ENCODE measurements at places on chromosomes 5 and 9.

DNA sequence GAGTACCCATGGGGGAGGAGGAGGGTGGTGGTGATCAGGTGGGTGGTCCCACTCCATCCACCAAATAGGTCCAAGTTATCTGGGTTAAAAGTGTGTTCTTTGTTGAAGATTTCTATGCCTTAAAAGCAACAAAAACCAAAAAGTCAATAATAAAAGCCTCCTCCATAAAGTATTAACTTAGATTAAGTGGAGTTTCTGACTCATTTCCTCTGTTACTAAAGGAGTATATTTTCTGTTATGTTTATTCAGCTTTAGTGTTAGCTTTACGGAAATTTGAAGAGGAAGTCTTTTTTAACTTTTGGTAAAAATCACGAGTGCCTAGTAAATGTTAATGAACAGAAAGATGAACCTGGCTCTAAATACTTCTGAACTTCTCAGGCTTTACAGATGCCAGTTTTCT, 17.8 kb downstream of the FBXO38 start:
- no peak for DNase-seq

DNA sequence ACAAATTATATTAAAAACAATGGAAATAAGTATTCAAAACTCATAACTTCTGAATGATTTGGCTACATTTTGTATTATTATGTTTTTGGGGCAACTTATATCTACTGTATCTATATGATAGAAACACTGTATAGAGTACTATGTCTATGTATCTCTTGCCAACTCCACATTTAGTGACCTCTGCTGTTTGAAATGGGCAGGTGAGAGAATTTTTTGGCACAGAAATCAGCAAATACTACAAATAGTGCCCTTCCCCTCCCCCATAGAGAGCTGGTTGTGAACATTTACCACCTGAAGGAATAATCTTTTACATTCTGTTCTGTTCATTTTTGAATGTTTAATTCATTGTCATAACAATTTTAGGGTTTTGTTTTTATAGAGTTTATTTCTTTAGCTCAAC, 545.3 kb downstream of the PDE4D start:
- no peak for DNase-seq

DNA sequence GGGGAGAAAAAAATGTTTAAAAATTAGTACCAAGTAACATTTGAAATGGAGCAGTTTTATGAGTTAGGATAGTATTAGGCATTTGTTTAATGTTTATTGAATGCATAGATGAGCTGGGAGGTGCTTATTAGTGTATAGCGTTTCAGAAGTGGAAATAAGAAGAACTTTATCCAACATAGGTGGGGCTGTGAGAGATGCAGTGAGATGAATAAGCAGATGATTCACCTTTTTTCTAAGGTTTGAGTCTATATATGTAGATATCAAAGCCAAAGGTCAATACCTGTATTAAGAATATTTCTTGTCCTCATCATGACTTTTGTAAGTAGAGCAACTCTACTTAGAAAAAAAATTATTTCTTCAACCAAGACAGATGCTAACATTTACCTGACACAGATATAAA, 54.6 kb upstream of the POU4F3 start:
- DNase-seq = no peak

GRCh38 chr9:2228132-2228531, 213.0 kb downstream of the SMARCA2 start:
- peak; percentile 68 for DNase-seq

DNA sequence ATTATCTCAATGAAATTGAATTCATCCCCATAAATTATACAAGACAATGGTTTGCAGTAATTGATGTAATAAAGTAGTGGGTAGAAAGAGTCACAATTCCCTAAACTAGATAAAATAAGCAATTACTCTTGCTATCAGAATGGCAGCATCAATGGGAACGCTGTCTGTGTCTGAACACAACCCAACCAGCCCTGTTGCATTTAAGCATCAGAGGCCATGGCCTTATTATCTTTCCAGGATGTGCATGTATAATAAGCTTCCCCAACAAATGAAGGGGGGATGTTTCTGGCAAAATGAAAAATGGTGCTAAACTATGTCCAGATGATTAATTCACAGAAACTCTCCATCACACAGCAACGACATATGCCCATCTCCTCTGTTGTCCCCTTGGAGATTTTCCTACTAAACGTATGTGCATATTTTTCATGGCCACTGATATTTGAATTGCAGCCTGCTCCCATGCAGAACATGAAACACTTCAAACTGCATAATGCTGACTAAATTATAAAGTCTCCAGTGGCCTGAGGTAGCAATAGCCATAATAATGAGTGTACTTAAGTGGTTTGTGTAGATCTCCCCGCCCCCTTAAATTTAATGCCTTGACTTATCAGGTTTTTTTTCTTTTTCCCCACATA, 306.9 kb upstream of the ADAMTS16 start:
- DNase-seq = no peak

DNA sequence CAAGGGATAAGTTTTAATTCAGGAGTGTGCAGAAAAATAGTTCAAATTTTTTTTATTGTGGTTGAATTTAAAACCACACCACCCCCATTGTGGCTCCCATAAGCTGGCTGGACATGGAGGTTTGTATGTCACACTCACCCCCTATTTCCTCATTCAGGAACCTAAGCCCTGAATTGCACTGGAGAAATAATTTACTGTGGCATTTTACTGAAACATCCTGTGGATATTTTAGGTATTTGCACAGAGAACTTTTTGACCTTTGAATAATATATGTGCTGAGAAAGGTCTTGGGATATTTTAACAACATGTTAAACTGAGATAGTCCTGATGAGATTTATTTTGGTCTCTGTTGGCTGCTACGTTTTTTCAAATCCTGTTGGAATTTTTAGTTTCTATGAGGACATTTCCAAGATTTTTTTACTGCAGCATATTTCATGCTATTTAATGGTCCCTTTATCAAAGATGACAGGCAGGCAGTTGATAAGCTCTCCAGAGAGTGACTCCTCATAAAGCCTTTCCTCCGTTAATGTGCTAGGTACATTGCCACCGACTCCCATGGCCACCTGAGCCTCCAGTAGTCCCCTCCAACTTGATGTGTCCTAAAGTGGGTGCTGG, 51.2 kb upstream of the PALM2AKAP2 start:
- no peak for DNase-seq

- DNase-seq = no peak
Observed at GRCh38 chr9:70951749-70952727, 169.4 kb downstream of the TRPM3 start.

GRCh38 chr5:38613490-38613889, 57.0 kb upstream of the LIFR start:
- no peak for DNase-seq

DNA sequence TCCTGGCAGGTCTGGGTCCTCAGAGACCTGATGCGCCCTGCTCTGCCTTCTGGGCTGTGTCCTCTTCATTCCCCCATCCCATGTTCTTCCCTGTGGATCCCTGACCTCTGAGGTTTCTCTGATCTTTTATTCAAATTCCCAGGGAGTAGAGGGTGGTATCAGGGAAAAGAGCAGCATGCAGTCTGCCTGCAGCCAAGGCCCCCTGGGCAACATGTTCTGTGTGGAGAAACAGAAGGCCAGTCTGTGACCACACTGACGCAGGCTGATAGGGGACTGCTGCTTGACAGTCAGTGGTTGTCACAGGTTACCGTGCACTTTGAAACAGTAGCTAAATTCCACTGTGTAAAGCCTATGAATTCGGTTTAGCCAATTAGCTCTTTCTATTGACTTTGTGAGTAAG, 156.6 kb upstream of the IRX2 start:
- DNase-seq = no peak

DNA sequence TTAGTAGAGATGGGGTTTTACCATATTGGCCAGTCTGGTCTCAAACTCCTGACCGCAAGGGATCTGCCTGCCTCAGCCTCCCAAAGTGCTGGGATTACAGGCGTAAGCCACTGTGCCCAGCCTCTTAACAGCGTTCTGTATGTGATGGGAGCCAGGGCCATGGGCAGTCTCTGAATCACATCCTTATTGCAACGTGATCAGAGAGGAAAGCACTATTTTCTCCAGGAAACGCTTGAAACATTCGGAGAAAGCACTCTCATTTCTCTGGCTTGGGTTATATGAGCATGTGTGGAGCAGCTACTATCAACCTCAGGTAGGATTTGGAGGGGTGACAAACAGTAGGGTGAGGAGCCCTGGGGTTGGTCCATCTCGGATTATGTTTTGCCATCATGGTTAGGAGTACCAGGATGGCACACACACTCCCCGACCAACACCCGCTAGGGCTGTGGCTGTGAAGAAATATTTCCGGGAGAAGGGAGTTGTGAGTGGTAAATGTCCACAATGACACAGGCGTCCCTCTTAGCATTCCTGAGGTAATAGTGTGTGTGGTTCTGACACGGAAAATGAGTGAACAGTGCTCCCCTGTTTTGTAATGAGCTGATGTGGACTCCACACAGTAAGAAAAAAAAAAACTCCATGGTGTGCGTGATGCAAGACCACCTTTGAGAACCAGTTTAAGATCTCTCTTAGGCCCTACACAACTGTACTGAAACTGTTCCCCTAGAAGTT, 406.2 kb upstream of the ZNF608 start:
- DNase-seq = no peak

GRCh38 chr5:68285851-68286611, 70.5 kb downstream of the PIK3R1 start:
- DNase-seq = peak; percentile 26

GRCh38 chr9:4943346-4943745, 41.7 kb upstream of the JAK2 start:
- no peak for DNase-seq

DNA sequence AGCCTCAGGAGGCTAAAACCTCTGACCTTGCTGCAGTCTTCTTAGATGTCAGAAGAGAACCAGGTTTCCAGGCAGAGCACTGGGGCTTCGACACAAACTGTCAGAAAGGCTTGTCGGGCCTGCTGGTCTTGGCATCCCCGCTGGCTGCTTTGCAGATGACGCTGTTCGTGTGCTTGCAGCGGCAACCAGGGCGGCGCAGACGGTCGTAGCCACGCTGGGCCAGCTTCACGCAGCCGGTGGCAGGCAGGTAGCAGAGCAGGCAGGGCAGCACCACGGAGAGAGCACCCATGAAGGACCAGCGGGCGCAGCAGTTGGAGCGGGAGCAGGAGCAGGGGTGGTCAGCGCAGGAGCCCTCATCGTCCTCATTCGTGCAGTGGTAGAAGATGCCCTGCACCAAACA, 10.7 kb downstream of the SPRY4 start:
- no peak for DNase-seq

GRCh38 chr9:120212153-120212852, 367.7 kb downstream of the CDK5RAP2 start:
- no peak for DNase-seq

- no peak for DNase-seq
Observed at GRCh38 chr9:34887841-34888240, 70.2 kb upstream of the PHF24 start.

- DNase-seq = no peak
Observed at GRCh38 chr9:592225-592624, 249.3 kb upstream of the DMRT1 start.

DNA sequence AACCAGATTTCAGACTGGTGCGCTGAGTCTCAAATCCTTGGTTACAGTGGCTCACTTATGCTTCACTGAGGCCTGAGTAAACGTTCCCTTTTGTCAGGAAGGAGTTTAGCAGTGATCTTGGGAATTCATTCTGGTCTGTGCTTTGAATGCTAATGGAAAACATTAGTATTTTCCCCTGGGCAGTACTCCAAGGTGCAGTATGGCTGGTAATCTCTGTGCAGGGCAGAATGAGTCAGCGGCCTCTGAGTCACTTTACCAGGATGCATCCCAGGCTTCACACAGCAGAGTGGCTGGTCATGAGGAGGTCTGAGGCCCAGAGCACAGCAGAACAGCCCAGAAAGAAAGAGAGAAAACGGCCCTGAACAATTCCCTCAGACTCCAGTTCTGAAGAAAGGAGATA, 54.0 kb downstream of the PCA3 start:
- DNase-seq = peak; percentile 86

DNA sequence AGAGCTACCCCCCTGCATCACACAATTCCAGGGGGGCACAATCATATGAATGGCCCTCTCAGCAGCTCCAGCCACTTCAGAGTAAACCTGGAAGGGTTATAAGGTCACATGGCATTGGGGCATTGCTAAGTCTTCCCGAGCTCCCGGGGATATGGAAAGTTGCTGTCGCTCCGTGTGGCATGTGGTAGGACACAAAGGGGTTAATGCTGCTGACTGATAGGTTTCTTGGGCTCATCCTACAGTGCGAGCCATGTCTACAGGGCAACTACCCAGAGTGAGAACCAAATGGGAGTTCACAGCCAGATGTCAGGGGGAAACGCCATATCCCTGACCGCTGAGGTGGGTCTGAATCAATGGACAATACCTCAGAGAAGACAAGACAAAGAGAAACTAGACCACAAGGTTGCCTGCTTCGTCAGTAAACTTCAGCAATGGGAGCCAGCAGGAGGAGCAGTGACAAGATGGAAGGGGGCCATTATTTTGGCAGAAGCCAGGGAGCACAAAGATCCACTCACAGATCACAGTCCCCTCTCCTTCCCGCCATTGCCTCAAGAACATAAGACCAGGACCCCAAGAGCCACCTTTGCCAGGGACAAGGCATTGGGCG, 52.4 kb upstream of the SHISAL2B start:
- no peak for DNase-seq

DNA sequence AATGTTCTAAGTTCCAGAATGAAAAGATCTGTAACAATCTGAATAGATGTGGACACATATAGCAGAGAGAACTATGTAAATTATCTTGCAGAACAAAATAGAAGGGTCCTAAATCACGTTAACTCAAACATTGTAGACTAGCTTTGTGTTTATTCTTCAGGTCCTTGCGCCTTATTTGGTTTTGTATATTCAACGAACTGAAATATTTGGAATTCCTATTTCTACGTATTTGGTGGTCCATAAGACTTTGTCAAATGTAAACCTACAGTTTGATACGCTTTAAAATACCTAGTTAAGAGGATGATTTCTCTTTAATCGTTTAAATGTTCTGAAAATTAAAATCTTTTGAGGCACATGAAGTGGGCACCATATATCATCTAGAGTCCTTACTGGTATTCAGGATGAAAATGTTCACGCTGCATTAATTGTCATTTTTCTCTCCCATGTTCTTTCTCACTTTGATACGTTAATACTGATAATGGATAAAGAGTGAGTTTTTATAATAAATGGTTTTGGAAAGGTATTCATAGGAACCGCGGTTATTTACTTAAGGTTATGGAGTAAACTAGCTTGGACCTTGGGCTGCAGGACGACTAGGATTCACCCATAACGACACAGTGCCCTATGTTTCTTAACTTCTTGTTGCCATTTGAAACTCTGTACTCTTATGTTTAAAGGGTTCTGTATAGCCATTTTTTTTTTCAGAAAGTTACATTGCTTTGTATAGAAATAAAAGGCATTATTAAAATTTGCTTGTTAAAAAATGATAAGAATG, 45.3 kb downstream of the NDFIP1 start:
- no peak for DNase-seq

DNA sequence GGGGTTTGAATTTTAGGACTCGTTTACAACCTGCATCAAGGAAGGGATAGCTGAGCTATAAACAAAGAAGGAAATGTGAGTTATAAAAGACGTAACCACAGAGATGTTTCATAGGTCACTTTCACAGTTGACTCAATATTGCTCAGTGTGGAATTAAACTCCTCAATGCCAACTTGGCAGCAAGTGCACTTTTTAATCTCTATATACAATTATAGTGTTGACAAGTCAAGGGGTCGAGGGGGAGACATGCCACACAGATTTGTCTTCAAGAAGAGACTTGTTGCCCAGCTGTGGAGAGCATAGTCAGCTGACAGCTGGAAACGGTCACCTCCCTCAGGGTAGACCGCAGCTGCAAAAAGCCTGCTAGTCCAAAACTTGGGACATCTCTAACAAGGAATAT, 163.4 kb upstream of the DMAC1 start:
- no peak for DNase-seq
